ENCODE measurements at places on chromosomes 2 and 18. TPM values are rescaled to one million over a fixed set of nuclear protein-coding genes. Genes with fewer than 3 reads are reported as not detected.

DNA sequence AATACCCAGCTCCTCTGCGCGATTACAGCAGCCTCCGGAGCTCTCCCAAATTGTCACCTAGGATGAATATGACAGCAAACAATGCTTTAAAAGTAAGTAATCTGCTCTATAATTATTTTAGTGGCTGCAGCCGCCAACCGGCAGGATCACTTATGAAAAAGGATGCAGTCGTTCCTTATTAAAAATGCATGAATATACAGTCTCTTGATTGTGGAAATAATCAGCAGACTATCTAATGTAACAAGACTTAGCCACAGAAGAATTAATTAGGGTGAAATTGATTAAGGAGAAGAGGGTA is 71.8 kb upstream of the STPG4 start:
- DNase-seq, result no peak

Gene SCN1A
- not detected for total RNA-seq

GRCh38 chr2:231161252-231161839 is 36.5 kb upstream of the HTR2B start:
- DNase-seq, result no peak

GRCh38 chr2:129402076-129402475 is 577.4 kb upstream of the RAB6C start:
- DNase-seq, result no peak

Gene NUP35
- total RNA-seq, result 11.5 TPM

Gene NT5DC4
- total RNA-seq, result not detected

GRCh38 chr2:101114268-101114783 is 36.9 kb downstream of the TBC1D8 start:
- no peak for DNase-seq

GRCh38 chr2:191165176-191165643 is 14.4 kb upstream of the STAT4 start:
- DNase-seq, result no peak

Data from breast epithelium (tissue), 4 donors.